ENCODE measurements at places on chromosomes 7 and 10. TPM values are rescaled to one million over a fixed set of nuclear protein-coding genes. Genes with fewer than 3 reads are reported as not detected.

Gene ADAM12
- polyA plus RNA-seq: 0.71 TPM

- DNase-seq: no peak
These were observed 82.8 kb upstream of the DIP2C start for GRCh38 chr10:772227-772637.

Gene SEC31B
- polyA plus RNA-seq: 20.8 TPM

DNA sequence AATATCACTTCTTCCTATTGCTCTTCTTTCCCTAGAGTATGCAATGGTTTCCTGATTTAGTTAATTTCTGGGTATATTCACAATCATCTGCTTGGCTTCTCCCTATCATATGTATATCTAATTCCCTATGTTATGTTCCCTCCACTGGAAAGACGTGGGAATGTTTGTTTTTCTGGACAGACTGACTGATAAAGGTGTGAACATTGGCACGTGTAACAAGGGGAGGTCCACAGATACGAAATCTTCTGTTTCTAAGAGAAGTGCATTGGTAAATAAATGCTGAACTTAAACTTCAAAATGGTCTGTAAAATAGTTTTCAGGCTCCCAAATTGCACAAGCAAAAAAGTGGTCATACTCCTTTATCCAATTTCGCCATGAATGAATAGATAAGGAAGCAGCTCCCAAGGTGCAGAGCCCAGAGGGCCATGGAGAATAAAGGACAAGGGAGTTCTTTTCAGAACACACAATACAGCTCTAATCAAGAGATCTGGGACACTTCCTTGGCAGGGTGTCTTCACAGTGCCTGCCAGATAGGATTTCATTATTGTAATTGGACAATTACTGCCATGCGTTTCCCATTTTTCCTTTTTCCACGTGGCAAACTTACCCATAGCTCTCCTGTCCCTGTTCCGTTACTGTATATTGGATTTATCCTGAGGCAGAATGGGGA, 141.9 kb downstream of the RNF133 start:
- DNase-seq: no peak

Gene NXPH1
- polyA plus RNA-seq: not detected
